ENCODE measurements at places on chromosomes 4 and X. TPM values are rescaled to one million over a fixed set of nuclear protein-coding genes. Genes with fewer than 3 reads are reported as not detected.

The NPFFR2 gene
- total RNA-seq, result not detected

DNA sequence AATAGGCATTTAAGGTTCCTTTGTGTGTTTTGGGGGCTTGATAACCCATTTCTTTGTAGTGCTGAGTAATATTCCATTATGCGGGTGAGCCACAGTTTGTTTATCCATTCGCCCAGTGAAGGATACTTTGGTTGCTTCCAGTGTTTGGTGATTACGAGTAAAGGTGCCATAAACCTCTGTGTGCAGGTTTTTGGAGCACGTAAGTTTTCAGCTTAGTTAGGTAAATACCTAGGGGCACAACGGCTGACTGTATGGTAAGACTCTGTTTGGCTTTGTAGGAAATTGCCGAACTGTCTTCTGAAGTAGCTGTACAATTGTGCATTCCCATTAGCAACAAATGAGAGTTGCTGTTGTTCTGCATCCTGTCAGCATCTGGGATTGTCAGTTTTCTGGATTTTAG lies 3.8 kb upstream of the TBL1X start:
- no peaks in the 10 kb centered on the region for H3K36me3 ChIP-seq
- peaks cover 26% of the 10 kb centered on the region for H3K4me1 ChIP-seq
- peaks cover 4% of the 10 kb centered on the region for H3K27me3 ChIP-seq
- no peak for DNase-seq

- DNase-seq, result no peak
- no peaks in the 10 kb centered on the region for H3K36me3 ChIP-seq
- no peaks in the 10 kb centered on the region for H3K4me1 ChIP-seq
These were observed 20.8 kb downstream of the PPEF2 start for GRCh38 chr4:75881476-75881875.

GRCh38 chr4:24743206-24743605 lies 52.2 kb upstream of the SOD3 start:
- no peaks in the 10 kb centered on the region for H3K27me3 ChIP-seq
- no peak overlapping the region for H3K27ac ChIP-seq
- peaks cover 5% of the 10 kb centered on the region for H3K4me1 ChIP-seq
- H3K4me3 ChIP-seq, result no peak overlapping the region
- DNase-seq, result peak; percentile 32

The DUSP21 gene
- not detected for total RNA-seq

GRCh38 chrX:129717892-129718291 lies 20.9 kb upstream of the XPNPEP2 start:
- no peak overlapping the region for H3K4me3 ChIP-seq
- no peaks in the 10 kb centered on the region for H3K4me1 ChIP-seq
- no peak overlapping the region for H3K27ac ChIP-seq
- DNase-seq, result no peak
- H3K27me3 ChIP-seq, result no peaks in the 10 kb centered on the region

Measured in right atrium auricular region (tissue), 2 donors.